NCI-H1930 (cell line): ENCODE measurements at places on chromosomes 3 and 15.
A peak's percentile ranks its signal among the peaks of the same experiment; 100 is the strongest.

DNA sequence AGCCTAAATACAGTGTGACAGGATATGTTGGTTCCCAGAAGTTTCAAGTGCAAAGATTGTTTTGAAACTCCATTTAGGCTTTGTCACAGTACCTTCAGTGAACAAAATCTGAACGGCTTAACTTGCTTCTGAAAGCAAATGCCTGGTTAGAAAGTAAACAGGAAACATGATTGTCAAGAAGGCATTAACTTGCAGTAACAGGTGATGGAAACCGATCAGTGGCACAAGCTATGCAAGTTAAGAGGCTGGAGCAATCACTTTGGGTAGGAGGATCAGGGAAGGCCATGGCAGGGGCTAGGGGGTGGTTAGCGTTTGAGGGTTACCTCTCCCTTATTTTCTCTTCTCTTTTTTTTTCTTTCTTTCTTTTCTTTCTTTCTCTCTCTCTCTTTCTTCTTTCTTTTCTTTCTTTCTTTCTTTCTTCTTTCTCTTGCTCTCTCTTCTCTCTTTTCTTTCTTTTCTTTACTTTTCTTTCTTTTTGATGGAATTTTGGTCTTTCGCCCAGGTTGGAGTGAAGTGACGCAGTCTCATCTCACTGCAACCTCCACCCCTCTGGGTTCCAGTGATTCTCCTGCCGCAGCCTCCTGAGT, 2.4 kb downstream of the HYKK start:
- DNase-seq = no peak

DNA sequence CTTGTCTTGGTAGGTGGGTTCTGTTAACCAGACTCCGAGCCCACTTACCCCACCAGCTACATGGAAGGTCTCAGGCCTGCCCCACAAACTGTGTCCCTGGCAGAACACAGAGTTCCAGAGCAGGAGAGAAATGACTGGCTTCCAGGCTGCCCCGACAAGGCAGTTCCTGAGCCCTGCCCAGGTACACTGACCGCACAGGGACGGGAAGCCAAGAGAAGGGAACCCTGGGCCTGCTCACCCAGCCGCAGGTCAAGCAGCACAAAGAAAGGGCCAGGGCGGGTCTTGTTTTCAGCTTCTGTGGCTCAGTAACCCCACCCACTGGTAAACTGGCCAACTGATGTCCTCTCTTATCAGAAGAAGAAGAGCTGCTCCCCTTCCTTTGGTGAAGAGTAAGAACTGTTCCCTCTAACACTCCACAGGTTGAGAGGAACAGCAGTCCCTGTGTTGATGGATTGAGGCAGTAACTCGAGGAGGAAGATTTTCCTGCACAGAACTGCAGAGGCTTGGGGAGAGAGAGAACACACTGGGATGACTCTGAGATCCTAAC, 68.4 kb downstream of the CRTC3 start:
- DNase-seq = no peak

DNA sequence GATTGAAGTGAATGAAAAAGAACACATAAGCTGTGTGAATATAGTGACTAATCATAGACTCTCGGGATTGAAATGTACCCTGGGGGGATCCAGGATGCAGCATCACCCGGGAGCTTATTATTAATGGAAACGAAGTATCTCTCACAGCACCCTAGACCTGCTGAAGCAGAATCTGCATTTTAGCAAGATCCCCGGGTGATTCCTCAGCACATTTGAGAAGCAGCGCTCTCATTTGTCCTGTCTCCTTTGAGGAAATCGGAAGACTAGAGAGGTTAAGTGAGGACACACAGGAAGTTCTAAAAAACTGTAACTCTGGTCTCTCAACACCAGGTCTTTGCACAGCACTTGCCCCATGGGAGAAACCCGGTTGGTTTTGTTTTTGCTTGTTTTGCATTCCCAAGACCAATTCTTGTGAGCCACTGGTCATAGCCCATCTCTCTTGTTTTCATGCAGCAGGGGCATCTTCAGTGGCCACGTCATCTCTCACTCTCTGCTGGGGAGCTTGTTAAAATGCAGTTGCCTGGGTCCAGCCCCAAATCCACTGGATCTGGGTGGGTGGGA, 30.2 kb downstream of the ZNF710 start:
- DNase-seq = no peak

- no peak for DNase-seq
Measured at GRCh38 chr15:45684533-45684932, 49.7 kb downstream of the SQOR start.

- no peak for DNase-seq
Measured at GRCh38 chr3:152830245-152830644, 4.7 kb upstream of the P2RY1 start.

- no peak for DNase-seq
Measured at GRCh38 chr3:65402597-65402996, 636.1 kb downstream of the MAGI1 start.

GRCh38 chr3:140160553-140160952, 225.6 kb downstream of the CLSTN2 start:
- no peak for DNase-seq

DNA sequence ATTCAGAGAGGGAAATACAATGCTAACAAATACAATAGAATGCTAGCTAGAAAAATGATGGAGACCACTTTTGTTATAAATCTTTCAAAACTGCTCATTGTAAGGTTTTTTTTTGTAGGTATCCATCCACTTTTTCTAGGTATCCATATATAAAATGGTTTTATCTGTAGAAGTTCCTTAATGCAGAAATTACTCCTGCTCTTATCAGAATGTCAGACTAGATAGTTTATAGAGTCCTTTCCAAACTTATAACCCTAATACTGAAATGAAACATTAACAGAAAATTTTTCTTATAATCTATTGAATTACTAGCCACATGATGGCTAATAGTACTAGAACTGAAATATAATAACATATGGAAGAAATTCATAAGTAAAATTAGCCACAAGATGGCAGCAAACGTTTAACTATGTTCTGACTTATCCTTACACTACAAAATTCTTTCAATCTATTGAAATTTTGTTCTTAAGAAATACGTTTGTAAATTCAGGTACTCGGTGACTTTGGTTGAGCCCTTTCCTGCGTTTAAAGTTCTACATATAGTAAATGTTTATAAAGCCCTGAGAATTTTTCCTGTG, 58.5 kb downstream of the ECT2 start:
- peak; percentile 23 for DNase-seq

GRCh38 chr3:71258116-71258515, 325.4 kb downstream of the FOXP1 start:
- DNase-seq = no peak

DNA sequence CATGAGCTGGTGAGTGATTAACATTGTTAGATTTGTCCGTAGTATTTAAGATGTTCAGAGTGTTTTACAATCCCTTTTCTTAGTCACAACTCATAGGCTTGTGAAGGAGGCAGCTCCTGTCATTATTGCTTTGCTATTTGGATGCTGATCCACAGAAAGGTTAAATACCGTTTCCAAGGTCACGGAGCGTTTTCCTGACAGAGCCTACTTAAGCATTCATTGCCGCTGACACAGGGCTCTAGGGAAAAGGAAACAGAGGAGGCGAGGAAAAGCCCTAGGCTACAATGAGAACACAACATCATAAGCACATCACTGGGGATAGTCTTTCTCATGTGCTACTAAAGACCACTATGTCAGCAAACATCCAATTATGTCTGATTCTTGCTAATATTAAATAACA, 38.5 kb upstream of the CPB1 start:
- DNase-seq = no peak

DNA sequence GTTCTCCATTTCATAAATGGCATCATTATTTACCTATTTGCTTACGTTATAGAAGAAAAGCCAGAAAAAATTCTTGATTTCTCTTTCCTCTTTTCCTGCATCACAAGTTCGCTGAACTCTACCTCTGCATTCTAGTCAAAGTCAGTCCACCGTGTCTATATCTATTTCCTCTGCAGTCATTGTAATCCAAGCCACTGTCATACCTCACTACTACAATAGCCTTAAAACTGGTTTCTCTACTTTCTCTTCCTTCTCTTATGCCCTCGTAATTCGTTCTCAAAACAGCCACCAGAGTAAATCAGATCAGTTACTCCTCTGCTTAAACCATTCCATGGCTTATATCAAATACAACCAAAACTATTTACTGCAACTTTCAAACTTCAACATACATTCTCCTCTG, 13.4 kb upstream of the FAM81A start:
- DNase-seq = no peak

DNA sequence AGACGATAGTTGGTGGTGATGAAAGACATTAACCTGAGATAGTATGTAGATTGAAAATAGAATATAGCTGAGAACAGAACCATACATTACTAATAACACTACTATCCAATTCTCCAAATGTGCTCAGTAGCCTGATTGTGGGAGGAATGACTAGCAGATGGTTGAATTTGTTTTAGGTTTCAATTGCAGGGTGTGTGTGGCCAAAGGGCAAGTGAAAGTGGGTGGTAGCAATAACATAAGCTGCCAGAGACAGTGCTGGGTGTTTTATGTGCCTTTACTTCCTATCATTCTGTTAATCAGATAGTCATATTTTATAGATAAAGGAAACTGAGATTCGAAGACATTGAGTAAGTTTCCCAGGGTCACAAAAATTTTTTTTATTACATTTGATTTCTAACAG, 249.5 kb upstream of the ARL6 start:
- no peak for DNase-seq

- DNase-seq = no peak
Measured at GRCh38 chr3:165181556-165181955, 14.6 kb downstream of the SLITRK3 start.

DNA sequence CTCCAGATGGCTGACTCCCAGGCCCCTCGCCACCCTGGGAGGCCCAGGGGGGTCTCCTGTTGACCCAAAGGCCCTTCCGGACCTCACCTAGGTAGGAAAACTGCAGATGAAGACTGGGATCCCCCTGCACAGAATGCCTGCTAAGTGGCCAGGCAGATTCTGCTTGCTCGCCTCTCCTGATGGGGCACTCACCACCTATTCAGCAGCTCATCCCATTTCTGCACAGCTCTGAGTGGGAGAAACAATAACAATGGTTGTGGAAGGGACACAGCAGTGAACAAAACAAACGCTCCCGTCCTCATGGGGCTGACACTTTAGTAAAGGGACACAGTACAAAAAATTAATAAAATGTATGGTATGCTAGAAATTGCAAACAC, 24.9 kb upstream of the FGD5 start:
- DNase-seq = no peak

DNA sequence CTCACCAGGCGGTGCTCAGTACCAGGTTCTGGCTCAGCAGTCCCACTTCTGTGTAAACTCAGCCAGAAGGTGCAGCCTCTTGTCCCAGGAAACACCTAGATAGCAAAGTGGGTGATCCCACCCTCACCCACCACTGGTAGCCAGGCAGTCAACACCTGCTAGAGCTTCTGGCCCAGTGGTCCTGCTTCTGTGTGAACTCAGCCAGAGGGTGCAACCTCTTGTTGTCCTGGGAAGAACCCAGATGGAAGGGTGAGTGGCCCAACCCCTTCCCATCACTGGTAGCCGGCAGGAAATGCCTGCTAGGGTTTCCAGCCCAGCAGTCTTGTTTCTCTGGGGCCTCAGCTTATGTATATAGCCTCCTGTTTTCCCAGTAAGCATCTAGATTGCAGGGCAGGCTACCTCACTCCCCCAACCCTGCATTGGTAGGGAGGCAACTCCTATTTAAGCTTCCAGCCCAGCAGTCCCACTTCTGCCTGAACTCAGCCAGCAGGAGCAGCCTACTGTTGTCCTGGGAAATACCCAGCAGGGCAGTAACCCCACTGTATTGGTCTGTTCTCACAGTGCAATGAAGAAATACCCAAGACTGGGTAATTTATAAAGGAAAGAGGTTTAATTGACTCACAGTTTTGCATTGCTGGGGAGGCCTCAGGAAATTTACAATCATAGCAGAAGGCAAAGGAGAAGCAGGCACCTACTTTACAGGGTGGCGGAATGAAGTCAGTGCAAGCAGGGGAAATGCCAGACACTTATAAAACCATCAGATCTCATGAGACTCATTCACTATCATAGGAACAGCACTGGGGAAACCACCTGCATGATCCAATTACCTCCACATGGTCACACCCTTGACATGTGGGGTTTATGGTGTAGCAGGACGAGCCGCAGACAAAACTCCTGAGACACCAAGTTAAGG, 110.6 kb downstream of the DTWD1 start:
- DNase-seq = no peak

GRCh38 chr3:157059181-157059580, 100.8 kb downstream of the CCNL1 start:
- no peak for DNase-seq

DNA sequence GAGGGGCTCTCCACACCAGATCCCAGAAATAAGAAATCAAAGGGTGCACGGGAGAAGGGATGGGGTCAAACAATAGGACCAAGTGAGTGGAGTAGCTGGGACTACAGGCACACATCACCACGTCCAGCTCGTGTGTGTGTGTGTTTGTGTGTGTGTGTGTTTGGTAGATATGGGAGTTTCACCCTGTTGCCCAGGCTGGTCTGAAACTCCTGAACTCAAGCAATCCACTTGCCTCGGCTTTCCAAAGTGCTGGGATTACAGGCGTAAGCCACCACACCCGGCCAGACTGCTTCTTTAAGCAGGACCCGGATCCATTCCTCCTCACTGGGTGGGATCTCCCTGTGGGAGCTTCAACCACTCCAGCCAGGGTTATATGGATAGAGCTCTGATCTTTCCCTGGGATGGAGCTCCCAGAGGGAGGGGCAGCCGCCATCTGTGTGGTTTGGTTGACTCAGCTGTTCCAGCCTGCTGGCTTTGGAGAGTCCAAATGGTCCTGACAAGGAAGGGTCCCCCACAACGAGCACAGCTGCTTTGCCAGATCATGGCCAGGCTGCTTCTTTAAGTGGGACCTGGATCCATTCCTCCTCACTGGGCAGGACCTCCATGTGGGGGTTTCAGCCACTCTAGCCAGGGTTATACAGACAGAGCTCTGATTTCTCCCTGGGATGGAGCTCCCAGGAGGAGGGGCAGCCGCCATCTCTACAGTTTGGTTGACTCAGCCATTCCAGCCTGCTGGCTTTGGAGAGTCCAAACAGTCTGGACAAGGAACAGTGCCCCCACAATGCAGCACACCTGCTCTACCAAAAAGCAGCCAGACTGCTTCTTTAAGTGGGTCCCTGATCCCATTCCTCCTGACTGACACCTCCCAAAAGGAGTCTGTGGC, 9.1 kb upstream of the AVEN start:
- no peak for DNase-seq

GRCh38 chr15:69797051-69797595, 300.6 kb downstream of the TLE3 start:
- no peak for DNase-seq

- no peak for DNase-seq
Measured at GRCh38 chr15:83365370-83365938, 81.0 kb upstream of the BNC1 start.

- DNase-seq = no peak
Measured at GRCh38 chr15:51103330-51103729, 8.6 kb upstream of the TNFAIP8L3 start.
